ENCODE measurements at places on chromosomes 12 and 14.

DNA sequence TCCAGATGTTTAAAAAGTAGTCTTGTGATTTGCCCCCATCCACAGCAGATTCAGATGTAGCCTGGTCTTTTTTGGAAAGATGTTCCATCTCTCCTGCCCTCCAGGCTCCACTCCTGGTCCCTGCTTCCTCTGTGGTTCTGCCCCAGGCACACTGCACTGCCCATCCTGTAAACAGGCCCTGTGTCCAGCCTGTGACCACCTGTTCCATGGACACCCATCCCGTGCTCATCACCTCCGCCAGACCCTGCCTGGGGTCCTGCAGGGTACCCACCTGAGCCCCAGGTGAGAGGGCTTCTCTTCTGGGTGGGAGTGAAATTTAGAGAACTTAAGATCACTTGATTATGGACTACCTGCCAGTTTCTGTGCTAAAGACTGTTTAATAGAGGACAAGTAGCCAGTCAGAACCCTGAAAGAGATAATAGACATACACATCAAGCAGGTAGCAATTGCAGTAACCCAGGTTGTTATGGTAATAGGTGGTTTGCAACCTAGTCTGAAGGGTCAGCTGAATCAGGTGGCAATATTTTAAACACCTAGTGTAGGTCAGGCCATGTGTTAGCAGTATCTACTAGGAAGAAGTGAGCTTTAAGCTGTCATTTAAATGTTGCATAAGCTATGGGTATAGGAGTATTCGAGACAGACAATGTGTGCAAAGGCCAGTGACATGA, 2.1 kb downstream of the RNF31 start:
- H3K27me3 ChIP-seq: no peaks in the 10 kb centered on the region
- no peak overlapping the region for H3K27ac ChIP-seq
- peaks cover 31% of the 10 kb centered on the region for H3K36me3 ChIP-seq
- peaks cover 16% of the 10 kb centered on the region for H3K4me1 ChIP-seq
- H3K4me3 ChIP-seq: no peak overlapping the region

DNA sequence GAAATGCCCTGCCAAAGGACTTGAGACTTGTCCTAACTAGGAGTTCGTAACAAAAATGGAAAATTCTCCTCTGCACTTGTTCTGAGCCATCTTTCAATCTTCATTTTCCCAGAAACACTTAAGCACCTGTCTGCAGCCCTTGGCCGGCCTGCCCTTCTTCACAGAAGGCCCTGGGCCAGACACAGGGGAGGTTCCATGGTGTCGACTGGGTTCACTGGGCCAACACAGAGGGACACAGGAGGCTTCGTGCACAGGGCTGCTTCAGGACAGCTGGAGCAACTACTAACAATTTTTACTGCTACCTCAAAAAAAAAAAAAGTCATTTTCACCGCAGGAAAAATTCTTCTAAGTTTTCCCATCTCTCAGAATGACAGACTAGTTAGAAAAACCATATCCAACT, 19.6 kb downstream of the NID2 start:
- H3K27me3 ChIP-seq: no peaks in the 10 kb centered on the region
- no peak for DNase-seq
- H3K27ac ChIP-seq: no peak overlapping the region
- H3K36me3 ChIP-seq: peaks cover 12% of the 10 kb centered on the region
- no peak overlapping the region for H3K4me3 ChIP-seq
- H3K4me1 ChIP-seq: peaks cover 48% of the 10 kb centered on the region

GRCh38 chr12:119292893-119293630, 41.5 kb upstream of the CCDC60 start:
- H3K27ac ChIP-seq: no peak overlapping the region
- no peaks in the 10 kb centered on the region for H3K36me3 ChIP-seq
- H3K4me3 ChIP-seq: no peak overlapping the region
- DNase-seq: no peak
- H3K27me3 ChIP-seq: no peaks in the 10 kb centered on the region
- H3K4me1 ChIP-seq: no peaks in the 10 kb centered on the region

- no peaks in the 10 kb centered on the region for H3K4me1 ChIP-seq
- H3K4me3 ChIP-seq: no peak overlapping the region
- DNase-seq: no peak
- H3K27ac ChIP-seq: no peak overlapping the region
Observed at GRCh38 chr14:73685328-73685727, 28.9 kb downstream of the PNMA1 start.

- no peaks in the 10 kb centered on the region for H3K36me3 ChIP-seq
- H3K27ac ChIP-seq: no peak overlapping the region
- H3K4me3 ChIP-seq: no peak overlapping the region
- H3K4me1 ChIP-seq: no peaks in the 10 kb centered on the region
- H3K27me3 ChIP-seq: no peaks in the 10 kb centered on the region
Observed at GRCh38 chr12:46779879-46780278, 45.9 kb downstream of the SLC38A4 start.

GRCh38 chr12:112586148-112586783, 167.5 kb downstream of the PTPN11 start:
- DNase-seq: no peak
- H3K27me3 ChIP-seq: no peaks in the 10 kb centered on the region
- H3K27ac ChIP-seq: no peak overlapping the region
- H3K36me3 ChIP-seq: no peaks in the 10 kb centered on the region
- no peak overlapping the region for H3K4me3 ChIP-seq

DNA sequence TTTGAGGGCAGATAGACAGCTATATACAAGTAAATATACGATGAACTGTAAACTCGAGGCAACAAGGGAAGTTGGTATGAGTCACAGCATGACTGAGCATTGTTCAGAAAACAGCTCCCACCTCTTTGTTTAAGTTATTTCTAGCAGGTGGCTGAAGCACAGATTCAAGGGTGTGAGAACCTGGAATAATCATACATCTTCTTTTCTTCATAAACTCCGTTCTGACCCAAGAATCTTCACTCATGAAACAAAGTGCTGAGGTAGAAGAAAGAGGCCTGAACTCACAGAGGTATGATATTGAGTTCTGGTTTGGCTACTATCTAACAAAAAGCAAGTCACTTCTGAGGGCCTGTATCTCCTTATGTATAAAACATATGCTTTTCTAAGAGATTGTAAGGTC, 364.1 kb upstream of the KITLG start:
- H3K27me3 ChIP-seq: no peaks in the 10 kb centered on the region
- no peak overlapping the region for H3K27ac ChIP-seq
- no peak overlapping the region for H3K4me3 ChIP-seq
- no peaks in the 10 kb centered on the region for H3K36me3 ChIP-seq
- peaks cover 5% of the 10 kb centered on the region for H3K4me1 ChIP-seq

GRCh38 chr12:112846619-112847018, 55.1 kb downstream of the RPH3A start:
- DNase-seq: no peak
- H3K36me3 ChIP-seq: no peaks in the 10 kb centered on the region
- H3K4me1 ChIP-seq: peaks cover 17% of the 10 kb centered on the region
- no peak overlapping the region for H3K27ac ChIP-seq
